ENCODE measurements at places on chromosomes 2 and 18.

- no peak for DNase-seq
Observed at GRCh38 chr2:28684142-28684858, 67.3 kb upstream of the PPP1CB start.

DNA sequence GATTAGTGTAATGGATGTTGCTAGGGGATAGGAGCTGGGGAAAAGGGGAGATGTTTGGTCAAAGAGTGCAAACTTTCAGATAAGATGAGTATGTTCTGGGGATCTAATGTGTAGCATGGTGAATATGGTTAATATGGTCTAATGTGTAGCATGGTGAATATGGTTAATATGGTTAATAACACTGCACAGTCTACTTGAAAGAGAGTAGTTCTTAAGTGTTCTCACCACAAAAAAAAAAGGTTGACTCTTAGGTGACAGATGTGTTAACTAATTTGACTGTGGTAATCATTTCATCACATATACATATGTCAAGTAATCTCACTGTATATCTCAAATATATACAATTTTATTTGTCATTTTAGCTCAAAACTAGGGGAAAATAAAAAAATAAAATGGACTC, 121.3 kb upstream of the CD226 start:
- no peak for DNase-seq

GRCh38 chr18:40404284-40404683, 1550.8 kb upstream of the PIK3C3 start:
- no peak for DNase-seq

DNA sequence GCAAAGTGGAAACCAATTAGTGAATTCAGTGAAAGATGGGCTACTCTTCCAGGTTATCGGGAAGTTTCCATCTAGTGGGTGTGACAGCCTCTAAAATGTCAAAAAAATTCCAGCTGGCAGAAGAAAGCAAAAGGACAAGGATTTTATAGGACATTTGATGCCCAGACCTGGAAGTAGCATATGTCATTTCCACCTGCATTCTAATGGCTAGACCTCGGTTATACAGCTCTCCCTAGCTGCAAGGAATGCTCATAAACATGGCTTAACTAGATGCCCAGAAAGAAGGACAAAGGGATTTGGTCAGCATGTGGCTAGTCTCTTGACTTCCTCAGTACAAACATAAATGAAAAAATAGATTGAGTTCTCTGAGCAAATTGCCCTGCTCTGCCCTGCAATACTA, 215.4 kb downstream of the NYAP2 start:
- no peak for DNase-seq

GRCh38 chr2:42156721-42157120, 12.4 kb upstream of the EML4 start:
- DNase-seq = no peak

GRCh38 chr2:224038049-224038829, 847 bp downstream of the SERPINE2 start:
- DNase-seq = no peak

GRCh38 chr2:40480073-40480472, 28.2 kb upstream of the SLC8A1 start:
- DNase-seq = no peak

GRCh38 chr2:239920693-239921365, 104.3 kb downstream of the NDUFA10 start:
- no peak for DNase-seq

DNA sequence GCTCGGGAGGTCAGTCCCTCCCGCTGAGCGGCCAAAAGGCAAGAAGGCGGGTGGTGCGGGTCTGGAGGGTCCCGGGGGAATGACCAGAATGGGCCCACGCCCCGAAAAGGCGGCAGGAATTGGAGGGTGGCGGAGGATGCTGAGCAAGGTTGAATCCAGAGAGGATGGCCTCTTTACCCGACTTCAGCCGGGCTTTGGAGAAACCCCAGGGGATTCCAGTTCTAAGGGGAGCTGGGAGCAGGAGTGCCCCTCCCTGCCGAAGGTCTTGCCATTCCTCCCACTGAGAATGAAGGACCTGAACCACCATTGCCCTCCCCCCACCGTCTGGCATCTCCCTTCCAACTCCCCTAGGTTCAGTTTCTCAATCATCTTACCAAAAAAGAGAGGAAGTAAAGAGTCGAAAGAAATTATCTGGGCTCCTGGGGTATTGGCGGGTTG, 38.9 kb upstream of the ATP6V1B1 start:
- DNase-seq = no peak

- no peak for DNase-seq
Observed at GRCh38 chr2:11858883-11859282, 112.5 kb downstream of the LPIN1 start.

DNA sequence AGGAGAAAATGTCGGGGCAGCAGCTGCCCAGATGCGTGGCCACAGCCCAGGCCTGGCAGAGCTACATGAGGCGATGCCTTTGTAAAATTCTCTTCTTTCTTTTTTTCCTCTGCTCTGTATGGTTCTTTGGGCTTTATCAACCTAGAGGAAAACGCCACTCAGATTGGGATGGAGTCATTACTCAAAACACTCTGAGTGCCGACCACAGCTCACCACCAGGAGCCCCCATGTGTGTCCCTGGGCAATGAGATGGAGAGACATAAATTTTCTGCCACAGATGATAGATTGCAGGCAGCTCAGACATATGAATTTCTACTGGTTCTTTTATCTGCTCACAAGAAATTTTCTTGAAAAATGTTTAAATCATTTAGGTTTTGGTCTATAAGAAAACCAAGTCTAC, 56.0 kb downstream of the PARD6G start:
- no peak for DNase-seq

DNA sequence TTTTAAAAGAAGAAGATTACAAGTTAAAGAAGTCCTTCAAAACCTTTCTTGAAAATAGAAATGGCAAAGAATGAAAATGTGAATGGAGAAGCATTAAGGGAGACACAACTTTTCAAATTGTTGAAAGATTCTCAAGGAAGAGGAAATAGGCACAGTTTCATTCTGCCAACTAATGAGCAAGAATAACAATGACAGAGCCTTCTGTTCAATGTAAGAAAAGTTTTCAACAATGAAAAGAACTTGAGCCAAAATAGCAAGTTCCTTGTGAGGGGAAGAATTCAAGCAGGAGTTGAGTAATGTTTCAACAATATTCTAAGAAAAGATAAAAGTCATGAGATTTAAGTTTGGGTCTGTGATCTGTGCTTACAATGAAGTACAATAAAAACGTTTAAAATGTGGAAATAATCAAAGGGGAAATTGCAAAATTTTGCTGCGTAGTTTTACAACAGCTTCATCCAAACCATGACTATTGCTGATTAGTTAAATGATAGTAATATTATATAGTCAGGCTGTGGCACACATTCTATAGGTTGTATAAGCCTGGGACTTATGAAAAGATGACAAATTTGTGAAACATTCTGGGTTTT, 122.6 kb downstream of the METTL4 start:
- no peak for DNase-seq

DNA sequence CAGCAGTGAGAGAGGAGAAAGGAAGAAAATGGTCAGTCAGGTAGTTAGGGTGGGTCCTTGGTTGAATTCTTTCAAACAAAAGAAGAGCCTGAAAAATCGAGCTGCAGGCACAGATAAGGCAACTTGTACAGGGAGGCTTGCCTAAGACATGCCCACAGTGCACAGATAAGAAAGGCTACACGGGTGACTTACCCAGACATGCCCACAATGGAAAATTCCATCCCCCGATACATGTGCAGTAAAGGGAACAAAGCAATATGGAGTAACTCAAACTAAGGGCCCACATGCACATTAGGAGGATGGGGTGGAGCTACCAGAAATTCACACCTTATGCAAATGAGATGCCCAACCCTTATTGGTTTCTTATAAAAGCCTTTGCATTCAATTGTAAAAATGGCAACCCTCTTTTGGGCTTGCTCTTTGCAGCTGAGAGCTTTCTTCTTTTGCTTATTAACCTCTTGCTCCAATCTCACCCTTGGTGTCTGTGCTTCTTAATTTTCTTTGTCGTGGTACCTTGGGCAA, 110.3 kb upstream of the RMP24 start:
- DNase-seq = no peak

DNA sequence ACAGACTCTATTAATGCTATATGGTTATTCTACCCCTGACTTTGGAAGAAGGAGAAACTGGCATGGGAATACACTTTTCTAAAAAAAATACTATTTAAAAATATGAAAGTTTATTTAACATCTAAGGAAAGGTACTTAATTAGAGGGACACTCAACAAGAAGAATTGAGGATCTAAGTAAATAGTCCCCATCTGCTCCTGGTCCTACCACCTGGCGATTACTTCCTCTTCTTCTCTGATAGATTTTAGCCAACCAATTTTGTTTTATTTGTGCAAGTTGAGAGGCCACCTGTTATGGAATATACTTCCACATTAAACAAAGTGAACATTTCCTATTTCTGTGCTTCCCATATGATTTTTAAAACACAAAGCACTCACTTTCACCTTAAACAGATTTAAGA, 111.7 kb downstream of the BCL2 start:
- DNase-seq = no peak

All from iPS DF 19.7 (cell line).